Peyer's patch (tissue), 4 donors: ENCODE measurements at places on chromosomes 1 and 21. TPM values are rescaled to one million over a fixed set of nuclear protein-coding genes. Genes with fewer than 3 reads are reported as not detected.
A peak's percentile ranks its signal among the peaks of the same experiment; 100 is the strongest.

- no peak for DNase-seq
Measured at GRCh38 chr1:10665930-10666850, 130.3 kb downstream of the CASZ1 start.

- no peak for DNase-seq
Measured at GRCh38 chr1:20487236-20487590, 1.2 kb upstream of the CAMK2N1 start.

- DNase-seq: no peak
Measured at GRCh38 chr1:59026472-59026948, 242.7 kb upstream of the JUN start.

DNA sequence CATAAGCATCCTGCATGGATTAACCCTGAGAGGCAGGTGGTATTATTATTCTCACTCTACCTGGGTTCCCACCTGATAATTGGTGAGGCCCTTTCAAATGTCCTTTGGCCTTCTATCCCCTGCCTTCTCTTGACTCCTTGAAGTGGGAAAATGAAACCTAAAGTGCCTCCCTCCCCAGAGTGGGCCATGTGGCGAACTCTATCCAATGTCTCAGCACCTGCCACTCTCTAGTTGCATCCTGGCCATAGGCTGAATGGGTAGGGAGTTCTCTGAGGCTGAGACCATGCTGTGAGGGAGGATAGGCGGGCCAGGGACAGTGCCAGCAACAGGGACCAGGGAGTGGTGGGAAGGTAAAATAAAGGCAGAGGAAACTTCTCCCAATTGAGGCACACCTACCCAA, 35.3 kb downstream of the ELF3 start:
- no peak for DNase-seq

GRCh38 chr1:233114159-233114558, 163.7 kb downstream of the NTPCR start:
- no peak for DNase-seq

DNA sequence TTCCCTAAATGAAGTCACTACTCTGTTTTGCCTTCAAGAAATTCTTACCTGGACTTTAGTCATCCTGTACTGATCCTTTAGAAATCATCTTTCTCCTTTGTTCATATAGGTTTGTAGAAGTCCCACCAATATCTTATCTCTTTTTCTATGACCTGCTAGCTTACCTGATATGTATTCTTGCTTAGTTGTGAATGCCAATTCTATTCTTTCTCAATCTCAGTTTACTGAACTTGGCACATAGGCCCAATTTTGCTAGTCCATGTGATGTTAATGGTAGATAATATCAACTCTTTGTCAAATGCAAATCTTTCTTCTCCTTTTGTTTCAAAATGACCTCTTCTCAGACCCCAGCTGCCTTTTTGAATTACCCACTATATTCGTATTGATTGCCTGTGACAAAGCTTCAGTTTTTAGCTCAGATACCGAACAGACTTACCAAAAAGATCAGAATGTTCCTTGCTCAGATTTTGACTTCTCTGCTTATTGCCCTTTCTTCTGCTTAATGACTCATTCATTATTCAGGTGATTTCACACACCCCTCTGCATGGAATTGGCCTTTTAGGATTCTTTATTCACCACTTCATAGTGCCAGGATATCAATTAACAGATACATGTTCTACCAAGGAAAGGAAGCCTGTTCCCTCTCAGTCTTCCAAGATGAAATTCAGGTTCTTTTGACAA, 20.6 kb downstream of the IPO9 start:
- no peak for DNase-seq

DNA sequence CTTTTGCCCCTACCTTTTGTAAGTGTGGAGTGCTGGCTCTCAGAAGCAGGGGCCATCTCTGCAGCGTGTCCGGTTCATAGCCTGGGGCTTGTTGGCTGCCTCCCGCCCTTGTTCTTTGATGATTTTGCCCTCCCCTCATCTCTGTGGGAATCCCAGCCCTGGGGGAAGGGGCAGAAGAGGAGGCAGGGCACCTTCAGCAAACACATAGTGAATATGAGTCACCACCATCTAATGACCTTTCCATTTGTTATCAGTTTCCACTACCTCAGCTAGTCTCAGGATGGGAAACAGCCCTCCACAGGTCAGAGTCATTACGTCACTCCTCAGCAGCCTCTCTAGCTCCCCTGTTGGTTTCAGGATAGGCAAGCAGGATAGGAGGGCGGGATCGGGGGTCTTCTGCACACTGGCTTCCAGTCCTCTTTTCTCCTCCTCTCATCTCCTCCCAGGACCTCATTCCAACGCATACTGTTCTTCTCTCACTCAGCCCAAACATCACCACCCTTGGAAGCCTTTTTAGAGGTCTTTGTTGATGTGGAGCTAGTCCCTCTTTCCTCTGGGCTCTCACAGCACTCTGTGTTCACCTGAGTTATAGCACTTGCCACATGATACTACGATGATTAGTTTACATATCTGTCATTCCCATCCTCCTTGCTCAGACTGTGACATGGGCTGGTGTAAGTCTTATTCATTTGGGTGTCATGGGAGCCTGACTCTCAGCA, 15.8 kb downstream of the GADD45A start:
- no peak for DNase-seq

DNA sequence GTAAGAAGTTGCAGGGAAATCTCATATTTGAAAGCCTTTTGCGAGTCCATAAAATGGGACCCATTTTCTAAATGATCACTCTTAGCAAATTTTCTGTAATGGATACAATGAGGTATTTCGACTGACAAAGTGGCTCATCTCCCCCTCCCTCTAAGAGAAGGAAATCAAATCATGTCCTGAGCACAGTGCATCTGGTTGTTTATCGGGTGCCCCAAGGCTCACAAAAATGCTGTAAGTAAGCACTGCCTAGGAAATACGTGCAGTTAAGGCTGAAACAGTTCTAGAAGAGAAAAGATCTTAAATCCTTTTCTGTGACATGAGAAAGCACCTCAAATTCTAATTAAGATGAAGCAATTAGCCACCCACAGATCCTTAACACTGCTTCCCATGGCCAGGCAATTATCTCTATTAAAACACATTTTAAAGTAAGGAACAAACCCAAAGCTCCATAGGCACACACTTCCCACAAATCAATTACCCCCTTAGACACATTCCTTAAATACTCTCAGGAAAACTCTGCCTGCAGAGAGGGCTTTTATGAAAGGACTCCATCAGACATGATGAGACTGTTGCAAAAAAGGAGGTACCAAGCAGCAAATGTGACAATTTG, 216.3 kb downstream of the KCNH1 start:
- no peak for DNase-seq

DNA sequence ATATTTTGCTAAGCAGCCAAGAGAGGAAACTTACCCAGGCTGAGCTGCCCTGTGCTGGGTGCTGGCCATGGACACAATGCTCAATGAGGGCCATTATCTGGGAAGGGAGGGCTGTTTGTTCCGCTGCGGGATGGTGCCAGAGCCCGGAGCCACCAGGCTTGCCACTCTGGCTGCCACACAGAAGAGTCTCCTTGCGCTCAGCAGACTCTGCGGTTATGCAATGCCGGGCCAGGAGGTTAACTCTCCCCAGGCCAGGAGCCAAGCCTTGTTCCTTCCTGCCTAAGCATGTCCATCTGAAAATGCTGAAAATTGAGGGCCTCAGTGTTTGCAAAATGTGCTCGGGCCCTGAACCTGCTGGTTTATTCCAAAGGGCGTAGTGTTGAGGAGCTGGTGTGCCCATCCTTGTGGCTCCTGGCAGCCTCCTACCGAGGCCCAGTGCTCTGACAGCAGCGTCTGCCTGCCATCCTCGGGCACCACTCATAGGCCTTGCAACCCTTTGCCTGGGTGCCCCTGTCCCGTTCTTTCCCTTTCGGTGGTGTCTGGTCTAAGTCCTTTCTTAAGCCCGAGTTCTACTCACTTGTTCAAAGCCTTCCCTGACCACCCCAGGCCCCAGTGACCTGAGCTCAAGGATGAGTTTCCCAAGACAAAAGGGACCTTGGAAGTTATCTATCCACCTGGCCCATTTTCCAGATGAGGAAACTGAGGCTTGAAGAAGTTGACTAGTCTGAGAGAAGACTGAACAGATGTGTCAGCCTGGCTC, 133.8 kb upstream of the EDN2 start:
- DNase-seq: peak; percentile 73

GRCh38 chr1:29259802-29260441, 23.6 kb downstream of the PTPRU start:
- DNase-seq: peak; percentile 69

- DNase-seq: no peak
Measured at GRCh38 chr1:8343464-8344001, 25.6 kb downstream of the SLC45A1 start.

DNA sequence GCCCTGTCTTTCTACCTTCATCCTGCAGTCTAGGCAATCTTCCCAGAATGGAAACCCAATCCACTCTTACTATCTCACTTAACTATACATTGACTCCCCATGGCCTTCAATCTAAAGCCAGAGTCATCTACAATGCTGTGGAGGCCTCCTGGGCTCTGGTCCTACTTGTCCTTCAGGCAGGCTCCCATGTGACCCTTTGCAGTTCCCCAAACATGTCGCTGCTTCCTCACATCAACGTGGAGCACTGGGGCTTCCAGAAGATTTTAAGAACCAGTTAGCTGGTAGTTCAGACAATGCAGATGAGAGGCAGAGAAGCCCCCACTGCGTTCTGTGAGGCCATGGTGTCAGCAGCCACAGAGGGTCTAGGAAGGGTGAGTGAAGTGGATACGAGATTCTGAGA, 18.6 kb downstream of the LYPD8 start:
- no peak for DNase-seq

GRCh38 chr1:116486424-116486823, 84.4 kb downstream of the CD58 start:
- DNase-seq: no peak

DNA sequence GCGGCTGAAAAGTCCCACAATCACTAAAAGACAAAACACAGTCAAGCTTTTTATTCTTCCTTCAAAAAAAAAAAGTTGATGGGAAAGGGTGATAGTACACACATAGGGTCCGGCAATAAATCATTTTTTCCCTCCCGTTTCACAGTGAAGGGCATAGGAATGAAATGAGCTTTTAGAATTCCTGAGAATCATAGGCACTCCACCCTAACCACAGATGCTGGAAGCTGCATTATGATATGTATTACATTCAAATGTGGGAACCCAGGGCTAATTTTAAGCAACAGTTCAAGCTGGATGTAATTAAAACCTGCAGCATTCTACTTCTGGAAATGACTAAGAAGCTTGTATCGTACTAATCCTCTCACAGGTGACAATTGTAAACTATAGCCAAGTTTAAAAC, 75.7 kb upstream of the KCNJ15 start:
- DNase-seq: no peak

GRCh38 chr1:17250601-17251000, 1.7 kb downstream of the PADI3 start:
- DNase-seq: peak; percentile 95

- DNase-seq: no peak
Measured at GRCh38 chr21:42621819-42622177, 31.6 kb upstream of the PDE9A start.

CELA3A gene
- total RNA-seq: not detected

CHIA gene
- not detected for total RNA-seq

TIAM1 gene
- total RNA-seq: 13.2 TPM

BTG3 gene
- 16.3 TPM for total RNA-seq

CLEC20A gene
- not detected for total RNA-seq

INSRR gene
- total RNA-seq: not detected

KIAA0040 gene
- total RNA-seq: 9.8 TPM

VSIG8 gene
- total RNA-seq: 0.85 TPM

GJA9 gene
- not detected for total RNA-seq
